Endodermal cell (in vitro differentiated cells): ENCODE measurements at places on chromosomes 1 and 21.

GRCh38 chr1:19385869-19386591 is 73.9 kb downstream of the SLC66A1 start:
- peaks cover 54% of the 10 kb centered on the region for H3K36me3 ChIP-seq
- no peak overlapping the region for H3K4me3 ChIP-seq
- no peak overlapping the region for H3K27ac ChIP-seq
- no peak for DNase-seq
- H3K4me1 ChIP-seq: peaks cover 8% of the 10 kb centered on the region
- H3K27me3 ChIP-seq: no peaks in the 10 kb centered on the region

DNA sequence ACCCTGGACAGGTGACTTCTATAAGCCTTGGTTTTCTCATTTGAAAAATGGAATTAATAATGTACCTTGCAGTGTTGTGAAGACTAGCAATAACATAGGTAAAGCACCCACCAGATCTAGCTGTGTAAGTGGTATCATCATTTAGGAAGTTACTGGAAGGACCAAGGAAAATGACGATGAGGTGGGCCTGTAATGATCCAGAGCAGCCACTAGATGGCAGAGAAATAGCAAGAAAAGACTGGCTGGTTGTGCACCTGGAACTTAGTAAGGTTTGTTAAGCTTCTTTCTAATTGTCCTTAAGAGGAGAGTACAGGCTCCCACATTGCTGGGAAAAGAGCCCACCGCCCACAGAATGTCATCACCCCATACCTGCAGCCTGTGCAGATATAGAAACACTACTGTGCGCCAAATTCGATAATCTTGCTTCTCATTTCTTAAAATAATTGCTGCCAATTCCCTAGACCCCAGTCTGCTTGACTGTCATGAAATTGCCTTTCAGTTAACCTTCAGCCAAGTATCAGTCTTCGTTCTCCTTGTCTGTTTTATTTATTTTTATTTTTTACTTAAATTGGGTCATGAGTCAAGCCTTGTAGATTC is 37.2 kb downstream of the WNT4 start:
- H3K27ac ChIP-seq: no peak overlapping the region
- H3K4me3 ChIP-seq: no peak overlapping the region
- H3K27me3 ChIP-seq: no peaks in the 10 kb centered on the region
- peaks cover 3% of the 10 kb centered on the region for H3K4me1 ChIP-seq
- DNase-seq: no peak
- peaks cover 78% of the 10 kb centered on the region for H3K36me3 ChIP-seq

GRCh38 chr1:44661781-44662682 is 12.2 kb downstream of the TMEM53 start:
- H3K27me3 ChIP-seq: no peaks in the 10 kb centered on the region
- peaks cover 5% of the 10 kb centered on the region for H3K4me1 ChIP-seq
- H3K4me3 ChIP-seq: no peak overlapping the region

- H3K27ac ChIP-seq: no peak overlapping the region
- no peak for DNase-seq
- peaks cover 16% of the 10 kb centered on the region for H3K36me3 ChIP-seq
- H3K4me3 ChIP-seq: no peak overlapping the region
- H3K27me3 ChIP-seq: no peaks in the 10 kb centered on the region
- H3K4me1 ChIP-seq: no peaks in the 10 kb centered on the region
Observed at GRCh38 chr1:156033011-156033410, 12.3 kb upstream of the SSR2 start.

- DNase-seq: peak; percentile 56
- no peak overlapping the region for H3K4me3 ChIP-seq
- peaks cover 18% of the 10 kb centered on the region for H3K4me1 ChIP-seq
- peak overlapping the region; percentile 79 for H3K27ac ChIP-seq
Observed at GRCh38 chr1:56564615-56565014, 14.7 kb downstream of the PLPP3 start.

GRCh38 chr1:207812778-207813511 is 61.1 kb downstream of the CD46 start:
- no peak overlapping the region for H3K4me3 ChIP-seq
- H3K27ac ChIP-seq: no peak overlapping the region
- peak; percentile 21 for DNase-seq
- no peaks in the 10 kb centered on the region for H3K27me3 ChIP-seq
- no peaks in the 10 kb centered on the region for H3K36me3 ChIP-seq
- H3K4me1 ChIP-seq: no peaks in the 10 kb centered on the region

- no peak overlapping the region for H3K4me3 ChIP-seq
- H3K27ac ChIP-seq: peak overlapping the region; percentile 92
- no peaks in the 10 kb centered on the region for H3K36me3 ChIP-seq
- peak; percentile 89 for DNase-seq
- H3K27me3 ChIP-seq: no peaks in the 10 kb centered on the region
Observed at GRCh38 chr1:182616130-182617013, 12.2 kb upstream of the RGS16 start.
